ENCODE measurements at places on chromosomes 3 and 15.
A peak's percentile ranks its signal among the peaks of the same experiment; 100 is the strongest.

- DNase-seq: peak; percentile 11
Measured at GRCh38 chr15:46091860-46092450, 457.1 kb downstream of the SQOR start.

DNA sequence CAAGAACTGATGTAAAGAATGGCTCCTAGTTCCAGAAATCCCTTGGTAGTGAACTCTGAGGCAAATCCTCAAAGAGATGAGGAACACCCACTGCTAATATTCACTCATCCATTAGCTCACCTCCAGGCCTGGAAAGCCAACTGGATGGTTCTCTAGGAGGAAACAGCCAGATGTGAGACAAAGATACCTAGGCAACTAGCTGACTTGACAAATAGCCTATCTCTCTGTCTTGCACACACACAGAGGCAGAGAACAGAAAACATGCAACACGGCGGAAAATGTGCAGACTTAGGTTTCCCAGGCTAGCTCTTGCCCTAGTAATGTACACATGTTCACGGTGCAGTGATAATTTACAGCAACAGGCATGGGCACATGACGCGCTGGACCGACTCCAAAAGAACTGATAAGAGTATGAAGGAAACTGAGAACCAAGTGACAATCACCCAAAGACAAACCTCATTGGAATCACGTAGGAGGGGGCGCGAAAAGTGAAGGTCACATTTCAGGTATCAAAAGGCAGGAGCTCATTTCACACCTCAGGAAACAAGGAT lies 318.1 kb downstream of the FOXP1 start:
- no peak for DNase-seq

GRCh38 chr3:36729204-36730056 lies 34.9 kb downstream of the DCLK3 start:
- peak; percentile 62 for DNase-seq

DNA sequence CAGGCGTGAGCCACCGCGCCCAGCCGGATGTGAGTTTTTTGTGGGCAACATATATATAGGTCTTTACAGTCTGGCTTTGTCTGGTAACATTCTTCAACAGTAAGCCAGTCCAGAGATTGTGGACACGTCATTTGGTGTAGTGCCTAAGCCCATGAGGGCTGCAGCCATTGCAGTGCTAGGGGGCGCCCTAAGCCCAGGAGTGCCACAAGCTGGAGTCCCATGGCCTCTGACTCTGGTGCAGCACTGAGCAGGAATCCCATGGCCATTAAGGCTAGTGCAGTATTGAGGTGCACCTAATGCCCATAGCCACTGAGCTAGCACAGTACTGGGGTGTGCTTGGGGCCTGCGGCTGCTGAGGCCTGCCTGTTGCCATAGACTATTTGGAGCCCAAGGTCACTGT lies 136.4 kb upstream of the NDN start:
- DNase-seq: no peak

- DNase-seq: peak; percentile 73
Measured at GRCh38 chr15:39599871-39600270, 19.0 kb downstream of the THBS1 start.

DNA sequence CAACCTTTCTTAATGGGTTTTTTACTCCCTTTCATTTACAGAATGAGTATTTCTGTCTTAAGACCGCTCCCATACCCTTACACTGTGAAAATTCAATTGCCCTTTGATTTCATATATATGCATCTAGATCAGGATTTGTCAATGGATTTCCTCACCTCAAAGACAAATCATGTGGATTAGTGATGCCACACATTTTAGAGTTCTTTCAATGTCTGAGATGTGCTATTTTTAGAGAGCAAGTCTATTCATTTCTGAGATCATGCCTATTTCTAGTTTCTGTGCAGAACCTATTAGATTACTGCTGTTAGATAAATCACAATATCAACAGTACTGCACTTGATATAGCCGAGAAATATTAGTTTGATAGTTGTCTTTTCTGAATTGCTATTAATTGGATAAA lies 137.3 kb downstream of the GABRB3 start:
- no peak for DNase-seq

DNA sequence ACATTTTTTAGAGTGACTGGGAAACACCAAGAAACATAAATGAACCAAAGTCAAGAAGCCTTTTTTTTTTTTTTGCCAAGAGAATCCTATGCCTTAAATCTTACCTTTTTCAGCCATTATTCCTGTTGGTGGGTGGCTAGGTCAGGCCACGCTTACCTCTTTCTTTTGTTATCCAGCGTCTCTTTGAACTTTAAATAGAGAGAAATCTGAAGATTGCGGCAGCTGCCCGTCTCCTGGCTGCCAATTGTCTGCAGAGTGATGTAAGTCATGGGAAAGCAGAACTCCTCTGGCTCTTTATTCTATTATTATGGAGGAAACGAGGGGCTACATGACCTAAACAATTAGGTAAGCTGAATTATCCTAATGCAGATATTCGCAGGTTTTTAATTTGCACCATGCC lies at the start of gene STRIT1:
TSS of gene STRIT1 (minus strand) at position 168 of the 400 bp plus-strand sequence.
- no peak for DNase-seq

GRCh38 chr15:52352086-52352485 lies 56.5 kb upstream of the MYO5C start:
- DNase-seq: no peak

GRCh38 chr15:50124631-50125030 lies 5.6 kb upstream of the ATP8B4 start:
- DNase-seq: no peak

GRCh38 chr15:36880913-36881460 lies 219.4 kb downstream of the MEIS2 start:
- no peak for DNase-seq

DNA sequence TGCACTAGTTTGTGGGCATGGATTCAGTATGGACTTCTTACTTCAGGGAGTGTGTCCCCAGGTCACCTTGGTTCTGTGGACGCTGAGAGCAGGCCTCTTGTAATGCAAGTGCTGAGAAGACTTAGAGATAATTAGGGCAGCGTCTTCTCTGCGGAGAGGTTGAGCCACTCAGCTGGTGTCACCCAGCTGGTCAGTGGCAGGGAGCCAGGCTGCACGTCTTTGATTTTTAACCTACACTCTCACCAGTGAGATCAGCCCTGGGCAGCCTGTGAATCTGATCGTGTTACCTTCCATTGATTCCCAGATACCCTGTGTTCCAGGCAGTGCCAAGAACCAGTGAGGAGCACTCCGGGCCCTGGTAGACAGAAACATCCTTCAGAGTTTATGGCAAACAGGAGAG lies 92.6 kb downstream of the SLCO3A1 start:
- DNase-seq: no peak

GRCh38 chr15:60616147-60616546 lies 137.2 kb upstream of the ICE2 start:
- DNase-seq: no peak

- peak; percentile 84 for DNase-seq
Measured at GRCh38 chr15:70234256-70234905, 136.7 kb upstream of the TLE3 start.

- peak; percentile 97 for DNase-seq
Measured at GRCh38 chr15:32774022-32774421, 56.2 kb downstream of the GREM1 start.

DNA sequence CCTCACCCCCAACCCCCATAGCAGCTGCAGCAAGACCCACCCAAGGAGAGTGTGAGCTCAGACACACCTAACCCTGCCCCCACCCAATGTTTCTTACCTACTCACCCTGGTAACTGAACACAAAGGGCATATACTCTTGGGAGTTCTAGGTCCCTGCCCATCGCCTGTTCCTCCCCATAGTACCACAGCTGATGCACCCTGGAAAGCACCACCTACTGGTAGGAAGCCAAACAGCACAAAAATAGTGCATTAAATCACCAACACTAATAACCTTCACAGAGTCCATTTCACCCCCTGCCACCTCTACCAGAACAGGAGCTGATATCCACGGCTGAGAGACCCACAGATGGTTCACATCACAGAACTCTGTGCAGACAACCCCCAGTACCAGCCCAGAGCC lies 245.2 kb downstream of the EFHB start:
- no peak for DNase-seq

DNA sequence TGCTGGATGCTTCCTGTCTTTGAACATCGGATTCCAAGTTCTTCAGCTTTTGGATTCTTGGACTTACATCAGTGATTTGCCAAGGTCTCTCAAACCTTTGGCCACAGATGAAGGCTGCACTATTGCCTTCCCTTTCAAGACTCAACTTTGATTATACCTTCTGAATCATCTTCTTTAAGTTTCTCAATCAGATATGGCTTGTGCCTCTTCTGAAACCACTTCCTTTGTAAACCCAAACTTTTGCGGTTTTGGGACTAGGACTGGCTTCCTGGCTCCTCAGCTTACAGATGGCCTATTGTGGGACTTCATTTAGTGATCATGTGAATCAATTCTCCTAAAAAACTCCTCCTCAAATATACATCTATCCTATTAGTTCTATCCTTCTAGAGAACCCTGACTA lies 47.1 kb upstream of the CADPS start:
- no peak for DNase-seq

DNA sequence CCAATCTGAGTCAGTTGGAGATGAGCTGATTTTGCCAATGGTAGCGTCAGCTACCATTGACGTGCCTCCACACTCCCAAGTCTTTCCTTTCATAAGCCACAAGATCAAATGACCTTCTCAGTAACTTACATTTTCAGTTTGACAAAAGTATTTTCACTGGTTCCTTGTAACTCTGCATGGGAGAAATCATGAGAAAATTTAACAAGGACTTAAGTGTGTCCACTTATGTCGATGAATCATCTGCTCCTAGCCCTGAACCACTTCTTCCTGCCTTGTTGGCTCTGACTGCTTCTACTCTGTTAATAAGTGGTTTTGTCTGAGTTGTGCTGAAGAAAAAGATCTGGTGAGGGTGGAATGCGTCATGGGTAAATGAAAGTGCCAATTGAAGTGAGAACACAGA lies 101.2 kb downstream of the NFKBIZ start:
- peak; percentile 88 for DNase-seq
